ENCODE measurements at places on chromosomes 5 and 9.
A peak's percentile ranks its signal among the peaks of the same experiment; 100 is the strongest.

DNA sequence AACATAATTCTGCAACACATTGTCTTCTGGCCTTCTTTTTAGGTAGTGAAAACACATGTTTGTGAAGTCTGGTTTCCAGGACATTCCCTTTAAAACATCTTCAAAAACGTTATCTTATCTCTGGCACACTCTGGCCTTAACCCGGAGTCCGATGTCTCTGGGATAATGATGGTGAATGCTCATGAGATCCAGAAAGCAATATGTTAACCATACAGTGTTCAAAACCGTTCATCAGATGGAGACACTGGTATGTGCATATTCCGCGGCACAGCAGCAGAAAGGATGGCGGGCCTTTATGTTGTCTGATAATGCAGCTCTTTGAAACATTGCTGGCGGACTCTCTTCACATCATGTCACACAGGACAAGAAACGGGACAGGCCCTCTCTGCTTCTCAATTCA, 605.2 kb downstream of the CCDC171 start:
- no peak for DNase-seq

DNA sequence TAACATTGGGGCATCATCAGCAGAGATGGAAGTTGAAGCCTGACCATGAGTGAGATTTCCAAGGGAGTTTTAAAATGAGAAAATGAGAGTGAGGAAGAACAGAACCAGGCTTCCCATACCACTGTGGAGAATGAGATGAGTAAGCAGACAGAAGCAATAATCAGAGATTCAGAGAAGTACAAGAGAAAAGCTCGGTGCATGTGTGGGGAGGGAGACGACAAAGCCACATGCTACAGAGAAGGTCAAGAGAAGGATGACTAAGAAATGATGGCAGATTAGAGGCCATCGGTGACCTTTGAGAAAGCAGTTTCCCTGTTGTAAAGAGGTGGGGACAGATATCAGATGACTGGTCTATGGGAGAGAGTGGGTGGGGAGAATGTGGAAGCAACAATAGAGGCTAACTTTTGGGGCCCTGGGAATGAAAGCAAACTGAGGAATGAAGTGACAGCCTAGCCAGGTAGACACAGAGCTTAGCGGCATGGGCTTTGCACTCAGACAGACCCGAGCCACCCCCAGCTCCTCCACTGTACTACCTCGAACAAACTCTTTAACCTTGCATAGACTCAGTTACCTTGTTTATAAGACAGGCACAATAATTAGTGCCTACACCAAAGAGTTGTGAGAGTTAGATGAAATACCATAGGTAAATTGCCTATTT, 207.7 kb downstream of the PIK3R1 start:
- no peak for DNase-seq

- DNase-seq, result peak; percentile 20
These were observed 26.5 kb downstream of the OXCT1 start for GRCh38 chr5:41843456-41844370.

- DNase-seq, result no peak
These were observed 378.6 kb upstream of the KLF4 start for GRCh38 chr9:107868186-107868585.

DNA sequence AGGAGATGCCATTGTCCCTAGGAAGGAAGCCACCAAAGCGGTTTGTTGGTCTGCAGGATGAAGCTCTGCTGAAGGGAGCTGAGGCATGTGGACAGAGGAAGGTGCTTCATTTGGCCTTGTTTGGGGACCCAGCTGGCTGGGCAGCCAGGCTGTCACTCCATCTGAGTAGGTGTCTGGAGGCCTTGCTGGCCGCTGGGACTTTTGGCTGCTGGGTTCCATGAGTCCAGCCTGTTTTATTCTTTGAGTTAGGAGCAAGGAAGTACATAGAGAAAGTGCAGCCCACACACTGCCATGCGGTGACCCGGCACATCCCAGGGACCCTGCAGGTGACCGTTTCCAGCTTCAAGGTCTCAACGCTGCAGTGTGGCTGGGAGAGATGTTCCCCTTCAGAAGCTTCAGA, 251.2 kb upstream of the IRX4 start:
- no peak for DNase-seq

DNA sequence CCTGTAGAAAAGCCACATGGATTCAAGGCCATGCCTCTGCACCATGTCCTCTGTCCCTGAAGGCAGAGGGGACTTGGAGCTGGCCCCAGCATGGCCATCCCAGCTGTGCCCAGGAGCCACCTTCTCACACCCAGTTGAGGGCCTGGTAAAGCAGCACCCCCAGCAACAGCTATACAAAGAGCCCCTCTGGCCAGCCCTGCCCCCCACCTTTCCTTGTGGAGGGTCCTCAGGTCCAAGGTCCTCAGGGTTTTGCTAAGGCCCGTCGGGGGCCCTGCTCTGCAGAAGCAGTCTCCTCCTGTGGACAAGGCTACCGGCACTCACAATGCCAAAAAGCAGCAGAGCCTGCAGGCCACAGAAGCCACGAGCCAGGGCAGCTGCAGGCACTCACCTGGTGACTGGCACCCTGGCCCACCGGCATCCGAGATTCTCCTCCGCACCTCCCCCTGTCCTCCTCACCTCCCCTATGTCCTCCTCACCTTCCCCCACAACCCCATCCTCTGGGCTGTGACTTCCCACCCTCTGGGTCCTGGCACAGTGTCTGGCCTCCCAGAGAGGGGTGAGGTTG, 39.9 kb upstream of the LPCAT1 start:
- DNase-seq, result no peak

GRCh38 chr9:129610473-129611306, 10.2 kb downstream of the C9orf50 start:
- DNase-seq, result no peak

- no peak for DNase-seq
These were observed 164.0 kb downstream of the TTC39B start for GRCh38 chr9:15142878-15143534.

DNA sequence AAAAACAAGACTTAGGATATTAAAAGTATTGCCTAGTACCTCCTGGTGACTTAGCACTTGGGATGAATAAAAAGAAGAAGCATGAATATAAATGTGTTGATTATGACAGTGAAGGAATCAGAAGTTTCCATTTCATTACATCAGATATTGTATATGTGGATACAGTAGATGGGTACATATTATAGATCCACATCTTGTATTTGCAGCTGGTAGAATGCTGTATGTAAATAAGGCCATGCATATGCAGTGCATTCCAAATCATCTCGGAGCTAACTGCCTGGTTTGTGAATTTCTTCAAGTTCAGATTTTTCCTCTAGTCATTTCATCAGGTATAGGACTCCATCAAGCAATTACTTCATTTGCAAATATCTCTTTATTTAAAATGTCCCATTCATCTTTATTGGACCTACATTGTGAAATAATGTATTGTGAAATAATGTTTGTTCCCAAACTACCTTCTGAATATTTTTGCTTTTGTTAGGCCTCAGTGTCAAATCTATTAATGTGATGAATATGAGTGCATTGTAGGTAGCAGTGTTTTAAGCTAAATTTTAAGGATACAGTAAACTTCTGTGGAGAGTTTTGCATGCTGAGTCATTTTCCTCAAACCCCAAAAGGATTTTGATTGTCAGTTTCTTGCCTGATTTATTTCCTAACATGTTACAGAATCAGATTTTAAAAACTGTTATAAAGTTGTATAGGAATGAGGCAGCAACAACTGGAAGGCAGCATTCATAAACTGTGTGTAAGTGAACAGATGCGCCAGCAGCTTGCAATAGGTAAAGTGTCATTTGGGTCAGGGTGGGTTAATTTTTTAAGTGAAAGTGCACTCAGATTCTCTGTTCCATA, 370.8 kb upstream of the RIOK2 start:
- peak; percentile 50 for DNase-seq

DNA sequence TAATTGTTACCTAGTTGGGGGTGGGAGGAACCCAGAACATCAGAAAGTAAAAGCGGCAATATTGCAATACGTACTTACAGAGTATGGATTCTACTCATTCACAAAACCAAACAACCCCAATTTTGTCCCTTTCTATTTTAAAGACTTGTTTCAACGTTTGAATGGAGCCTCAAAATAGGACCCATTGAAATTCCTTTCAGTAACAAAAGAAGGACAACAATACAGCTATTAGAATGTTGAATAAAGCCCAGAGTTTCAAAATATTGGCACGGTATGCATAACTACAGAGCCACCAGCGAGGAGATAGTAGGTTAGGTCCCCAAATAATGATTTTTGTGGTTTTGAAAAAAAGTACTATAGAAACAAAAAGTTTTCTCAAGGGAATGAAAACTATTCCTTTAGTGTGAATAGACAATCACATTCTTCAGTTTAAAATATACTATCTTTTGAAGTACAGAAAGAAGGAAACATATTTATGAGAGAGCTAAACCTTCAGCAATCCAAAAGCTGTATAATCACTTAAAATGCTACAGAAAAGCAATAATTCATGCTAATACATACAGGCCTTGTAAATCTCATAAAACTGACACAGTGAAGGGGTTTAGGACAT, 235.5 kb downstream of the RFX3 start:
- no peak for DNase-seq
